ENCODE measurements at places on chromosomes 4 and X.

GRCh38 chrX:75625232-75625631 is 102.4 kb upstream of the ZDHHC15 start:
- DNase-seq, result no peak

DNA sequence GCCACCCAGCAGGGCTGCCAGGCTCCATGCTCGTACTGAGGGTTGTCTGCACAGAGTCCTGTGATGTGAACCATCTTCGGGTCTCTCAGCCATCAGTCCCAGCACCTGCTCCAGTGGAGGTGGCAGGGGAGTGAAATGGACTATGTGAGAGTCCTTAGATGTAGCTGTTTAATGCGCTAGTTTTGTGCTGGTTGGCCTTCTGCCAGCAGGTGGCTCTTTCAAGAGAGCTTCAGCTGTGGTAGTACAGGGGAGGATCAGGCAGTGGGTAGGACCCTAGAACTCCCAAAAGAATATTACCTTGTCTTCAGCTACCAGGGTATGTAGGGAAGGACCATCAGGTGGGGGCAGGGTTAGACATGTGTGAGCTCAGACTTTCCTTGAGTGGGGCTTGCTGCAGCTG is 1066.0 kb downstream of the GLUD2 start:
- no peak for DNase-seq

GRCh38 chr4:169348541-169348940 is 77.8 kb upstream of the SH3RF1 start:
- DNase-seq, result no peak

- no peak for DNase-seq
These were observed 78.6 kb downstream of the CAMK2D start for GRCh38 chr4:113682730-113683537.

DNA sequence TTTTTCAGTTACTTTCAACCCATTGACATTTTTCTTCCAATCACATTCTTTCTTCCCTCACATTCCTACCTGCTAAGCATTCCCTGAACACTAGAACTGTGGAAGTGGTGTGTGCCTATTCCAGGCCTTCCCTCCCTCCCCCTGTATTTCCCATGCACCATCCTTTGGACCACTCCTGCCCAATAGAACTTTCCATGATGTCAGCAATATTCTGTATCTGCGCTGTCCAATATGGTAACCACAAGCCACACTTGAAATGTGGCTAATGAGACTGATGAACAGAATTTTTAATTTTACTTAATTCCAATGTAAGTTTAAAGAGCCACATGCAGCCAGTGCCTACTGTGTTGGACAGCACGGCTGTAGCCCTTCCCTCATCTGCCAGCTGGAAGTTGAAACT is 57.5 kb downstream of the DCTD start:
- DNase-seq, result no peak

DNA sequence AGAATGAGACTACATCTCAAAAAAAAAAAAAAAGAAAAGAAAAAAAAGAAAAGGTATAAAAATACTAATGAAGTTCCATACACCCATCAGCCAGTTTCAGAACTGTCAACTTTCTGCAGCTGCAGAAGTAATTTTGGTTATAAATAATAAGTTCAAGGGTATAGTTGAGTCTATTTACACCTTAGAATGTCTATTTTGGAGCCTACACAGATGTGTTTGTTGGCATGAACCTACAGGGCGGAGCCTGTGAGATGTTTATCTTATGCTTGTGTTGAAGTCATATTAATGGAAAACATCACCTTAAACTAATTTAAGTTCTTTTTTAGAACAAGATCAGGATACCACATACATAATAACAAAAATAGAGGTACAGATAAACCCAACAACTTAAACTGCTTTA is 85.8 kb downstream of the RAPGEF2 start:
- DNase-seq, result no peak
